ENCODE measurements at places on chromosomes 2 and 18.

DNA sequence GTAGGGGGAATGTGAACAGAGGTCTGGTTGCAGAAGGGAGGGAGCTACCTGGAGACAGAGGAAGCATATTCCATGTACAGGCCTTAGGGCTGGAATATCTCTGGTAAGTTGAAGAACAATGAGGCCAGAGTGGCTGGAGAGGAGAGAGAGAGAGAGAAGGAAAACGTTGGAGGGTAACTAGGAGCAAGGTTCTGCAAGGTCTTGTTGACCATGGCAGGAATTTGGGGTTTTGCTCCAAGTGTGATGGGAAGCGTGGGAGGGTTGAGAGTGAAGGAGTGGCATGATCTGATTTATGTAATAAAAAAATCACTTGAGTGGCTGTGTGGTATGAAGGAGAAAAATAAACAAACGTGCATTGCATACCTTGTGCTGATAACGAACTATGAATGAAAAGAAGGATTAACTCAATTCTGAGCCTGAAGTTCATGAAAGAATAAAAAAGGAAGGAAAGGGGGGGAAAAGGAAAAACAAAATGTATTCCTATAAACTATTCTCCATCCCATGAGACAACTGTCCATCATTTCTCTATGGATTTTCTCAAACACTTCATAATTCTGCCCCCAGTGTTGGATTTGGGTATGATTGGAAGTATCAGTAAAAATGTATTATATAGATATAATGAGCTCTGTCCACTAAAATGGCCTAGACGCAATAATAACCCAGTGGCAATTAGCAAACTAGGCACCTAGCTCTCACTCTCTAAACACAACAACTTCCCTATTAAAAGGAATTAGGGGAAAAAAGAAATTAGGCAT, 59.7 kb upstream of the PMAIP1 start:
- no peak for DNase-seq

DNA sequence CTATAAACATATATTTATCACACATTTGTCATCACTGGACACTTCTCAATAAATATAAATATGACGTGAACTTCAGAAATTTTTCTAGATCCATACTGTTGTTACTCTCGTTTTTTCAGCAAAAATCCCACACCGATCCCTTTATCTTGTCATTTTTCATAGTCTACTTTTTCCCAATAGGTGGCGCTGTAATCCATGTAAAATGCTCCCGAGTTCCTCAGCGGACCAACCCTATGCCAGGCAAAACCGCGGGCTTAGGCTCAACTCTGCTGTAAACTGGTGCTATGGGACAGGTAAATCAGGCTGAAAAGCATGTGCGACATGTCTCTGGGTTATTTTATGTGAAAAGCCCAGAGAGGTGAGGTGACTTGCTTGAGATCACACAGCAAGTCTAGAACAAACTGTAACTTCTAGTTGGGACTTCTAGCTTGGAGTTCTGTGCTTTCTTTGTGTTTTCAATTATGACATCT, 104.0 kb downstream of the COBLL1 start:
- DNase-seq = no peak

- no peak for DNase-seq
These were observed 99.7 kb upstream of the CYRIA start for GRCh38 chr2:16765356-16765755.

DNA sequence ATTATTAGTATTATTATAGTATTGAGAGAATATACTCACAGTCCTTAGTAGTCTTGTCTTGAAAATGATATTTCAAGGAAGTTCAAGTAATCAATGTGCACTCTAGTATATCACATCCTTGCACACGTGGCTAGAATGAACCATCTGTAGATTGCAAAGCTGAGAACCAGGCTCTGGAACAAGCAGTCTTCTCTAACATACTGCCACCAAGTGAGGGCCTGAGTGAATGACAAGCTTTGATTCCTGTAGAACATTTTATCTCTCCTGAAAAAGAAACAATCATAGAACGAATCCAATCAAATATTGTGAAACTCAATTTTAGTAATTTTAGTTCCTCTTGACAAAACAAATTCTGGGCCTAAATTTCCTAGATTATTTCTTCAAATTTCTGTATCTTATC, 55.3 kb upstream of the SULT1C3 start:
- no peak for DNase-seq

DNA sequence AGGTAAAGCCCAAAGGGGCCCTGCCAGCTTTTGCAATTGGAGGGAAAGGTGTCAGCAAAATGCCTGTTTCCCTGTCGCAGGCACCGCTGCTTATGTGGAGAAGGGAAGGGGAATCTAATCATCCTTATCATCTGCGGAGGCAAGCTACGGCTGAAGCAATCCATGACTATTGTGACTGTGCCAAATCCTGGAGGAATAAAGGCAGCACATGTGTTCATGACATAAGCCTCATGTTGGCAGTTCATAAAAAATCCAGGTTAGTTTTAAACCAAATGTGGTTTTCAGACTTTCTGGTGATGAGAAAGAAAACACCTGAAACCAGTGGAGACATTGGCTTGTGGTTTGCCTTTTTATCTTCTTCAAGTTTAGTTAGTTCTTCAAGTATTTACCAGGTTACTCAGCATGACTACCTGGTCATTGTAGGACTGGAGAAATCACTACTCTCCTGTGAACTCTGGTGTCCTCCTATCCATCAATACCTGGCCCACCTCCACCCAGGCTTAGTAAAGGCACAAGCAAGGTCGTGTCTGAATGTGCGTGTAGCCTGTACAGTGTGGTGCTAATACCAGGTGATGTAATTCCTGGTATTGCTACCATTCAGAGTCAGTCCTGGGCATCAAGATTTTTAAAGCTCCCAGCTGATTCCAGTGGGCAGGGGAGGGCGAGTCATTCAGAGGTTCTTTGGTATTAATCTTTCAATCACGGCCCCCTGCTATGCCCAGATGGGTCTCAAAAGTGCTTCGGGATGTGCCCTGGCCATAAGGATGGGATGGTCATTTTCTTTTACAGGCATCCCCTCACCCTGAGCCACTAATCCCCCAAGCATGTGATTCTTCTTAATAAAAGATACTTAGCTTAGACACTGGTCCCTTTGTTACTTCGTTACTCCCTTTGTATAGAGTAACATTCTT, 96.8 kb downstream of the TGFA start:
- DNase-seq = no peak

GRCh38 chr2:89834306-89834705, 1142.8 kb downstream of the RPIA start:
- DNase-seq = no peak

GRCh38 chr2:1548910-1549673, 135.8 kb downstream of the TPO start:
- DNase-seq = no peak

- no peak for DNase-seq
These were observed 78.0 kb upstream of the RPL31 start for GRCh38 chr2:100924122-100924519.

DNA sequence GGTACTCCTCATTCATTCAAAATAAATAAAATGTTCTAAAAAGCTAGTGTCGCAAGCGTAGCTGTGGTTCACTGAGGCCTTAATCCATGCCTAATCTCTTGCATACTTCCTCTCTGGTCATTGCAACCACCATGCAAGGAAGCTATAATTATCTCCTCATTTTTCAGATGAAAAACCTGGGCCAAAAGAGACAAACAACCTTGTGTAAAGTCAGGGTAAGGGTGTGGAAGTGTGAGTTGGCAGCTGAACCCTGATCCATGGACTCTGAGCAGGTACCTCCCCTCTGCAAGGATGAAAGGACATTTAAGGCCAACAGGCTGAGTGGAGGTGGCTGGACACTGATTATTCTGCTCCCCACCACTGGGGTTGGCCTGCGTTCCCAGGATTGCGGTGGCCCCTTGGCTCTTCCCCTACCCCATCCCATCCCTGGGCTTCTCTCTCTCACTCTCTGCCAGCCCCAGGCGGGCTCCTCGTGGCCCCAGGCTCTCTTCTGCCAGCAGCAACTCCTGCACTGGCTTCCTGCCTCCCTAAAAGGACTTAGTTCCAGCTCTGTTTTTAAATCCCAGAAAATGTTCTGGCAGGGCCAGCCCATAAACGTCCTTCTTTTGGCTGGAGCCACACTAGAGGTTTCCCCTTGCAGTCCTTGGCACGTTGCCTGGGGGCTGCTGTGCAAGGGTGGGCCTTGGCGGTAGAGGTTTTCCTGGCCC, 72.0 kb upstream of the AFF3 start:
- no peak for DNase-seq

DNA sequence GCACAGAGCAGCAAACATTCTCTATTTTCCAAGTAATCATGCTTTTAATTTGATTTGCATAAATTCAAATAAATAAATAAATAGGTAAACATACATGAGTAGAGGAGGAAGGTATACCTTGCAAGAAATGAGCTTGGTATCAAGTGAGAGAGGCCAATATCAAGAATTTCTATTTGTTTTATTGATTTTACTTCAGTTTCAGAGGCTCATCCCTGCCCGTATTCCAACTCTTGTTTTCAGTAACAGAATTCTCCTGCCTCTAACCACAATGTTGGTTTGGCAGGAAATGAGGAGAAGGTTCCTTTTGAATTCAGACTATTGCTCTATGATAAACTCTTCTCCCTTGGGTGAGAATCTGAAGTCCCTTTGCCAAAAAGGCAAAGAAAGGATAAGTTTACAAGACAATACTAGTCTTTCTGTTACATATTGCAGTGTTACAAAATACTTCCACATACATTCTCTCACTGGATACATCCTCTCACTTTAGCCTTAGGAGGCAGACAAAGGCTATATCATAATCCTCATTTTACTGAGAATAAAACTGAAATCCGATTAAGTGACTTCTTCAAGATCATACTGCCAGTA, 68.3 kb upstream of the ZNF397 start:
- no peak for DNase-seq

DNA sequence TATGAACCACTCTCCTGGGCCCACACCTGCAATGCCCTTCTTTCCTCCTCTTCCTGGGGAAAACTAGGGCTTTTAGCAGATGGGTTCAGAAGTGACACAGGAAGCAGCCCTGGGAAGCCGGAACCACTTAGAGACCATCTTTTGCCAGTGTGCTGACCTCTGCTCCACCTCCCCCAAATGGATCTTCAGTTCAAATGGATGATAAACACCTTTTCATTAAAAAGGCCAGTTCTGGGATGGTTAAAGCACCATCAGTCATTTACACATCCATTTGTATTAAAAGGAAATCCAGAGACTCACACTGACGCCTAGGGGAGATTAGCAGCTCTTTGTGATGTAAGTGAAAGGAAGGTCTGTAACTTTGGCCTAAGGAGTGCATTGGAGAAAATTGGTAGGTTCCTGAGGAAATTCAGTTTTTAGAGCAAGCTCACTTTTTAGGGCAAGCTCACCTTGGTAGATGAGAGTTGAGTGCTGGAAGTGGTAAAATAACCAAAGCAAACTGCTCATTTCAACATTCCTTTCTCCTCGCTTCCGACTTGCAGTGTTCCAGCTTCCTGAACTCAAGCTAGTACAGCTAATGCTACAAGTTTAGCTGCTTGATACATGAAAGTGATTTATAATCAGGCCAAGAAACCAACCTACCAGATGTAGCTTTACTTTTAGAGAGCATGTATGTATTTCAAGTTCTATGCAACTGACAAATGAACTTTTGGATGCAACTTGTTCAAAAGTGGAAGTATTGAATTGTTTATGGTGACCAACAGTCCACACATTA, 47.7 kb downstream of the ACTR2 start:
- DNase-seq = no peak

DNA sequence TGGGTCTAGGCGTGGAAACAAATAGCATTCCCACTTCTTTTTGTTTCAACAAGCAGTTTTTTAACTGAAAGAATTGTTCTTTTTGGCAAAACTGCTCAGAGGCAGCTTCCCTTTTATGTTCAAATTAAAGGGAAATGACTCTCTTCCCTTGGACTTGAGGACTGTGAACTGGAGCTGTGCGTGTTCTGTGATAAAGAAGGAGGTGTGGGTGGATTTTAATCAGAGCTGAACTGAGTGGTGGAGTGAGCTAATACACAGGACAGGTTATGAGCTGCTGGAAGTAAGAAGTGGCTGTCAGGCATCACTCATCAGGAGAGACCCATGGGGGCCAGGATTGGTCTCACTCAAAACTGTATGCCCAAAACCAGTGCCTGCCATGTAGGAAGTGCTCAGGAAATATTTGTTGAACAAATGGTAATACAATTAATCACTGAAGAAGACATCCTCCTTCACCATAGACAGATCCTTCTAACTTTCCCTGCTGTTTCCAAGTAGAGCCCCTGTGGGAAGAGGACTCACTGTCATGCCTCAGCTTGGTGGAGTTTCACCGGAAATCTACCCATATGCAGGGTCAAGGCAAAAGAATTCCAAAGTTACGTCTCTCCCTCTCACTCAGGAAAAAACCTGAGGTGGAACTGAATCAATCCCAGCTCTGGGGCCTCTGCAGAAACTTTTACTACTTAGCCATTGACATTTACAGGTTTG, 55.9 kb downstream of the FEZ2 start:
- no peak for DNase-seq

DNA sequence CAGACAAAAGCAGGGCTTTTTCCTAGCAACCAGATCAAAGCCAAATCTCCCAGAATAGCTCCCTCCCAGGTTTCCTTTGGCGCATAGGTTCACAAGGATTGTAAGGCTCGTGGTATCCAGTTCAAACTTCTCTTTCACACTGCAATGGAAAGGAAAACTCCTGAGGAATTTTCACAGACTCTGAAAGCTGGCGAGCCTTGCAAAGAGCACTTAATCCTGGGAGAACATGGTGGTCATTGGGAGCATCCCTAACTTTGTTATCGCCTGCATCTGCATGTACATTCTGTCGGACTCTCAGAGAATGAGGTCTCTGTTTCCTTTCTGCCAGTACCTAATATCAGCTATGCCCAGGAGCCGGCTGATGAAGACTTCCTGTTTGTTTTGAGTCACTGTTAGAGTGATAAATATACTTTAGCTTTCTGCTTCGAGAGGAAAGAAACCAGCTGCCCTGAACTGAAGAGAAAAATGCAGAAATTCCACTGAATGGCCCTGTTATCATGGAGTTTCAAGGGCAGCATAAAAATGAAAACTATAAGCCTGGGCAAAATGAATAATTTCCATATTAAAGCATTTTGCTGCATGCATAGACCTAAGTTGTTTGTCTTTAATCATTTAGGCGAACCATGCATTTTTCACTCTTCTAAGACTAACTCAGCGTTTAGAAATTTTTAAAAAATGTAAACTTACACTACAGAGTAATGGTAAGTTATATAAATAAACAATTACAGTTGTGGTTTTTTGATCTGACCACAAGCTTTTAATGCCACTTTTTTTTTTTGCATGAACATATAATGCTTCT, 76.4 kb upstream of the ZEB2 start:
- no peak for DNase-seq
